Left ventricle myocardium superior (tissue), 1 donor: ENCODE measurements at places on chromosomes 13 and 19.
A peak's percentile ranks its signal among the peaks of the same experiment; 100 is the strongest.

GRCh38 chr13:72151241-72151640 is 284.2 kb upstream of the DACH1 start:
- DNase-seq = no peak

- no peak for DNase-seq
Measured at GRCh38 chr13:97100821-97101220, 106.5 kb upstream of the OXGR1 start.

DNA sequence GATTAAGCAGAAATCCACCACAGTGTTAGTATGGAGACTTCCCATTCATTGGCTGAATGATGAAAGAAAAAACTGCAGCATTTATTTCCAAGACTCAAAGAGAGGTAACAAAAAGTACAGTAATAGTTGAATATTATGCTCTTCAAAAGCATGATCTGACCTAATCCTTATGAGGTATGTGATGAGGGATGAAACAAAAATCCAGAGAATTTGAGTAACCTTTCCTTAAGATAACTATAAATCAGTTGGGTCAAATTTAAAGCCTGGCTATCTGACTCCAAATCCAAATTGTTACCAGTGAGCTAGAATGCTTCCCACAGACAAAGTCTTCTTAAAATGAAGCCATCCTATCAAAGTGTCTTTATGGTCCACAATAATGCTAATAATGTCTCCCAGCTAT is 38.1 kb downstream of the NUFIP1 start:
- DNase-seq = no peak

- DNase-seq = no peak
Measured at GRCh38 chr19:13087295-13087694, 15.4 kb downstream of the LYL1 start.

GRCh38 chr13:113423520-113424163 is 29.6 kb downstream of the ADPRHL1 start:
- no peak for DNase-seq

DNA sequence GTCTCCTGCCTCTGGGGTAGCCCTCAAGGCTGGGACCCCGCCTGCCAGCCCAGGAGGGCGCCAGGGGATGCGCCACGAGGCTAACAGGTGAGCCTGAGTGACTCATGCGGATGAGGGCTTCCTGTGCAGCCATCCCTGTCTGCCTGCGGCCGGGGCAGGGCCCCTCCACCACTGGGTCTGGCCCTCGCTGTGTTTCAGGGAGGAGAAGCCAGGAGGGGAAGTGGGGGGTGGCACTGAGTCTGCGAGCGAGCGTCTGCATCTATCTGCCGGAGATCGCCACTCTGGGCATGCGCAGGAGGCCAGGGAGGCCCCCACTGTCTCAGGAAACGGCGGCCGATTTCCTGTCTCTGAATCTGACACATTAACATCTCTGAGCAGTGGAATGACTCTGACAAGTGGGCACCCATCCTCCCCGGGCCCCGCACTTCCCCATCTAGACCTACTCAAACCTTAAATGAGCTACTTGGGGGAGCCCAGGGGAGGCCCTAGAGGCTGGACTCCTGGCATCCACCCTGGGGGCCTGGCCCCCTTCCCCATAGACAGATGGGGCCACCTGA is 19.7 kb downstream of the RFX1 start:
- DNase-seq = peak; percentile 92

DNA sequence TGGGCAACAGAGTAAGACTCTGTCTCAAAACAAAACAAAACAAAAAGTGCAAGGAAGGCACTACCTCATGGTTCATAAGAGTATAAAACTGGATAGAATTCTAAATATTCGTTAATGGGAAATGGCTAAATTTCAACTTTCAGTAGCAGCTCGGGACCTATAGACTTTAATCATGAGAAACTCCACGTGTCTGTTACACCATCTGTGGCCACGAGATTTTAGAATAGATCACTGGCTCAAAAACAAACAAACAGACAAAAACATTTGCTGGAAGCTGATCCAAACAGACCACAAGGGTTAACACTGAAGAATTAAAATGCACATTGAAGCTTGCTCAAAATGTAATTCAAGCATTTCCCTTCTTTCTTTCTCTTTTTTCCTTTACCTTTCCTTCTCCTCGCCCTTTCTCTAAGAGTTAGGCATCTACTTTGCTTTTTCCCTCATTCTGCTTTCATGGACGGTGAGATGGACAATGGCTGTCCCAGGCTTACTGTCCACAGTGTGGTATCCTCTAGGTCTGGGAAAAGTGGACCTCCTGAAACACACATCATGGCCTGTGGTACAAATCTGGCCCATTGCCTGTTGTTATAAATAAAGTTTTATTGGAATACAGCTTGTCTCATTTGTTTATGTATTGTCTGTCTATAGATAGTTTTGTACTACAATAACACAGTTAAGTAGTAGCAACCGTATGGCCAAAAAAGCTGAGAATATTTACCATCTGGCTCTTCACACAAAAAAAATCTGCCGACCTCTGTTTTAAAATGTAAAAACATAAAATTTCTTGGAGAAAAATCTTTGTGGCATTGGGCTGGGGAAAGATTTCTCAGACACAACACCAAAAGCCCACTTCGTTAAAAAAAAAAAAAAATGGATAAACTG is 10.3 kb downstream of the ELAVL1 start:
- DNase-seq = no peak

DNA sequence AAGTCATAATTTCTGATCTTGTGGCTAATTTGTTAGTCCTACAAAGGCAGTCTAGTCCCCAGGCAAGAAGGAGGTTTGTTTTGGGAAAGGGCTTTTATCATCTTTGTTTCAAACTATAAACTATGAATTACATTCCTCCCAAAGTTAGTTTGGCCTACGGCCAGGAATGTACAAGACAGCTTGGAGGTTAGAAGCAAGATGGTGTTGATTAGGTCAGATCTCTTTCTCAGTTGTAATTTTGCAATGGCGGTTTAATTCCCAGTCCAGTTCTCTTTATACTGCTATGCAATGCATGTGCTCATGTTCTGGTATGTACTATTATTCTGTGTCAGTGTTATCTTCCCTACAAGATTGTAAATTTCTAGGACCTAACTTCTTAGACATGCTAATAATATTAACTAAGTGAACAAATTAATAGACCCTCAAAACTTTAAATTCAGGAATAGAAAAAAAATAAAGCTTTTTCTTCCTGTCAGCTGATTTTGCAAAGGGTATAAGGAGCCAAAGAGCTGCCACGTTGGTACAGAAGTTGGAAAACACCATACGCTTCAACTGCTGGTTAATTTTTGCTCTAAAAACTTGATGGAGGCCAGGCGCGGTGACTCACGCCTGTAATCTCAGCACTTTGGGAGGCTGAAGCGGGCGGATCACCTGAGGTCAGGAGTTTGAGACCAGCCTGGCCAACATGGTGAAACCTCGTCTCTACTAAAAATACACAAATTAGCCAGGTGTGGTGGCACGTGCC is 1.3 kb upstream of the DNAJC15 start:
- DNase-seq = no peak

- DNase-seq = no peak
Measured at GRCh38 chr13:97076898-97077297, 82.6 kb upstream of the OXGR1 start.

DNA sequence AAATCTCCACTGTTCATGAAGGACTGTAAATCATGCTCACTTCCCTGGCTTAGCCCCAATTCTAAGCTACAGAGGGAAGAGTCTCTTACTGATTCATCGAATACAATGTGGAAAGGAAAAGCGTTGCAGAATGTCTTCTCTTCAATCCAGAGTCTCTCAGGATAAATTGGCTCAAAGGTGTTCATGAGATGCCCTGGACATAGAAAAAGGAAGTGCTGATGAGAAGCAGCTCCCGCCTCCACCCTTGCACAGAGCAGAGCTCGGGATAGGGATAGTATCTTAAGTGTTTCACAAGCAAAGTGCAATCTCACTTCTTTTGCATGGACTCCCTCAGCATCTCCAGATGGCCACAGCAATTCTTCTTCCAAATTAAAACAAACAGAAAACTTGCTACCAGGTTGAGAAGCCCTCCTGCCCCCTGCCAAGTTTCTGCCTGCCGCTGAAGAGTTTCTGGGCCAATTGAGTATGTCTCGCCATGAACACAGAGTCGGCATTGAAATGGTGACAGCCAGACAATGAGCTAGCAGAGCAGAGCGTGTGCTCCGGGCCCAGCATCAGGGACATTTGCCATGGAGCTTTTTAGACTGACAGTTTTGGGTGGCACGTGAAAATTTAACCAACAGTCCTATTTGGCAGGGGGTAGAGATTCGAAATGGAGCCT is 85.7 kb downstream of the C13orf42 start:
- DNase-seq = no peak

- DNase-seq = no peak
Measured at GRCh38 chr19:4043401-4043800, 23.3 kb downstream of the ZBTB7A start.

GRCh38 chr19:46972311-46972710 is 47.3 kb upstream of the NPAS1 start:
- peak; percentile 68 for DNase-seq

- DNase-seq = peak; percentile 81
Measured at GRCh38 chr19:29942404-29943261, 594 bp downstream of the URI1 start.

GRCh38 chr19:52665529-52665928 is 27.4 kb upstream of the ZNF83 start:
- no peak for DNase-seq

GRCh38 chr13:21537105-21537504 is 66.9 kb downstream of the MICU2 start:
- no peak for DNase-seq

GRCh38 chr13:80010846-80011245 is 330.1 kb downstream of the SPRY2 start:
- DNase-seq = no peak

DNA sequence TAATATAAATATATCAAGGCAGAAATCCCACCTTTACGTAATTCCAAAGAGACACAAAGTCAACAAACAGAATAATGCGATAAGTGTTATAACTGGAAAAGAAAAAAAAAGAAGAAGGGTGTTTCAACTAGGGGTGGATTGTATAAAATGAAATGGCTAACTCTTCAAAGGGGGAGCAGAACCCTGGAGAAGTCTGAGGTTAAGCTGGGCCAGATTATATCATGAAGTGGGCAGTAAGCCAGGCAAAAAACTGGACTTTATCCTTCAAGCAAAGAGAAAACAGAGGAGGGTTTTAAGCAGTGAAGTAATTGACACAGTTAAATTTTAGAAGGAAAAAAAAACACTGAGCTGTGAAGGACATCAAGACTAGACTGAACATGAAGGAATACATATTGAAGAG is 41.9 kb downstream of the TBC1D4 start:
- DNase-seq = no peak

DNA sequence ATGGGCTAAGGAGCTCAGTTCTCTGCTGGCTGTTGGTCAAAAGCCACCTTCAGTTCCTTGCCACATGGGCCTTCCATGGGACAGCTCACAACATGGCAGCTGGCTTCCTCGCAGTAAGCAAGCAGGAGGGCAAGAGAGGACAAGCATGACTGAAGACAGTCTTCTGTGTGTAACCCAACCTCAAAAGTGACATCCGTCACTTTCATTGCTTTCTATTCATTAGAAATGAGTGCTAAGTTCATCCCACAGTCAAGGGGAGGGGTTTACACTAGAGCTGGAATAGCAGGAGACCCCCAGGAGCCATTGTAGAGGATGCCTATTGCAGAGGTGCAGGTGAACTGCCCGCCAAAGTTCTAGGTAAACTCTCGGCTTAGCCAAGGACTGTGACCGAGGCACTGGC is 163.3 kb downstream of the NUFIP1 start:
- no peak for DNase-seq

- peak; percentile 45 for DNase-seq
Measured at GRCh38 chr13:60788156-60788829, 391.3 kb downstream of the TDRD3 start.

GRCh38 chr19:35615036-35615435 is 2.5 kb downstream of the HAUS5 start:
- no peak for DNase-seq

DNA sequence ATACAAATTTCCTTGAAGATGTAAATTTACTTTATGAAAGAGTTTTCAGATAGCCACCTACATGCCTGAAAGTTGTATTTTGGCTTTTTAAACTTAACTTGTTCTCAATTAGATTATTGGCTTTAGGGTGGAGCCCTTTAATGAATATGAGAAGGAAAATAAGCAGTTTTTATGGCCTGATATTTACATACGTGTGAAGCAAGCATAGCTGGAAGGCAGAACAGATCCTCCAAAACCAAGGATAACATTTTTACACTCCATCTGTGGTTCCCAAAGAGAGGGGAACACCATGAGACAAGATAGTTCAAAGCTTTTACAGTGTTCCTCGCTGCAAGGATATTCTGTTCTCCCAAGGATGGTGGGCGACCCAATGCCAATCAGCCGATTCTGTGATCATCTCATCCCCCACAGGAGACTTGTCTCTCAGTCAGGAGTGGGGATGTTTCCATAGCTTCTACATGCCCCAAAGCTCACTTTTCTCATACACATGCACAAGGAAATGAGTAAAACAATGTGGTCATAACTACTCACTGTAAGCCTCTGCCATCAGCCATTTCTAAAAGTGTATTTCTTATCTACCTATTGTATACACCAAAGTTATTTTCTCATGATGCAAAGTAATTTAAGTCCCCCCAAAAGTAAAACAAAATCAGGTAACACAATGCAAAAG is 24.6 kb upstream of the KBTBD6 start:
- DNase-seq = no peak

- DNase-seq = no peak
Measured at GRCh38 chr13:29479716-29480492, 115.6 kb downstream of the SLC7A1 start.

- DNase-seq = no peak
Measured at GRCh38 chr19:48628486-48629296, 8.5 kb downstream of the DBP start.

- DNase-seq = no peak
Measured at GRCh38 chr19:7986321-7987113, 18.9 kb downstream of the ELAVL1 start.
